Psoas muscle (tissue), 8 donors: ENCODE measurements at places on chromosomes 13 and 19. TPM values are rescaled to one million over a fixed set of nuclear protein-coding genes. Genes with fewer than 3 reads are reported as not detected.

ZNF823 gene
- 3.9 TPM for polyA plus RNA-seq

GRCh38 chr13:50125304-50125553 is 110.0 kb downstream of the KCNRG start:
- DNase-seq = no peak

DNA sequence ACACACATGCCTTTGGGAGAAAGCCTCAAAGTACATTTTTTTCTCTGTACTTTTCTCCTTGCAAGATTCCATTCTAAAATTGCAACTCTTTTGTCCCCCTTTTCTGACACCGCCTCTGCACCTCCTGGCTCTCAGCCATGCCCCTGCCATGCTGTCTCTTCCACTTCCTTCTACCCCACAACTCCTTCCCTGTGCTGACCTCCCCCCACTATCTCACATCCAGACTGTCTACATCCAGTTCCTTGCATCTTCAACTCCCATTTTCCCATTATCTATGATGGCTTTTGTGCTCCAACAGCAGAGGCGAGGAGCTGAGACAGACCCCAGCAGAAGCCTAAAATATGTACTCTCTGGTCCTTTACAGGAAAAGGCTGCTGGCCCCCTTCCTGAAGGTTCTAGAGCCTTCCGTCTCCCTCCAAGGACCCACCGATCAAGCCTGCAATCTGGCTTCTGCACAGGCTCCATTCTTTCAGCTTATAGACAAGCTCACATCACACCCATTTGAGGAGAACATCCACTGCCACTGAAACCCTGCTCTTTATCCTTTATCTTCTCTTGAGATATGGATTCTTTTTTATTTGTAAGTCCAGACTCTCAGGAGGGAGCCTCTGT is 50.2 kb downstream of the RFX2 start:
- no peak for DNase-seq

- DNase-seq = no peak
Measured at GRCh38 chr19:1494115-1494815, 3.3 kb downstream of the REEP6 start.
